NCI-H1417 (cell line): ENCODE measurements at places on chromosomes 1 and 21.
A peak's percentile ranks its signal among the peaks of the same experiment; 100 is the strongest.

DNA sequence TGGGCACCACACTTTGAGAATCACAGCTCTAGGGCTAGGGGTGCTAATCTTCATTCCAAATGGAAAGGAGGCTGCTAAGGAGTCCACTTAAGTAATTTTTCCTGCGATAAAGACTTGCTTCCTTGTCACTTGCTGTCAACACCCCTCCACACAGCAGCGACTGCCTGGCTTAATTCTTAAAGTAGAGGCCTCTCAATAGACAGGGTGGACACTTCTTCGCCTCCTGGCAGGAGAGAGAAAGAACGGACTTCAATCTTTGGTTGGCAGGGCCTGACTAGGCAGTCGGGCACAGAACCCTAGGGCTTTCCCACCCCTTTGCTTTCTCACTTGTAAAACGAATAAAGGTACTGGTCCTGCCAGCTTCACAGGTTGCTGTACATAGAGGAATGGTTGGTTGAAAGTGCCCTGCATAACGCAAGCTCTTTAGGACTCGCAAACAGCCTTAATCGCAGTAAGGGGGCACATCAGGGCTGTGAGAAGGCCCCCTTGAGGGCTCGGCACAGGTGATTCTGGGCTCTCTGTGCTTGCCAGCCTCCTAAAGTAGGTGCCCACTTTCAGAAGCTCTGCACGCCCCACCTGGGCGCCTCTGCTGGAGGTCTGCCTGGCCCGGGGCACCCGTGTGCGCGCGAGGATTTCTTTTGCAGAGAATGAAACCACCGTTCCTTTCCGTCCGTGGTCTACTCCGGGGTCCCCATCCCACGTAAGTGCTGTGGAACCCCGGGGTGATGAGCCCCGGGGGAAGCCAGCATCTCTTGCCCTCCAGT lies 47.6 kb upstream of the CD34 start:
- DNase-seq, result no peak

GRCh38 chr1:215082532-215083382 lies at the start of gene KCNK2:
TSS of gene KCNK2 (plus strand) at chr1:215082737. CDS start at chr1:215083386, 649 bp downstream.
- peak; percentile 84 for DNase-seq

GRCh38 chr1:34408011-34408410 lies 231.3 kb downstream of the C1orf94 start:
- DNase-seq, result no peak

DNA sequence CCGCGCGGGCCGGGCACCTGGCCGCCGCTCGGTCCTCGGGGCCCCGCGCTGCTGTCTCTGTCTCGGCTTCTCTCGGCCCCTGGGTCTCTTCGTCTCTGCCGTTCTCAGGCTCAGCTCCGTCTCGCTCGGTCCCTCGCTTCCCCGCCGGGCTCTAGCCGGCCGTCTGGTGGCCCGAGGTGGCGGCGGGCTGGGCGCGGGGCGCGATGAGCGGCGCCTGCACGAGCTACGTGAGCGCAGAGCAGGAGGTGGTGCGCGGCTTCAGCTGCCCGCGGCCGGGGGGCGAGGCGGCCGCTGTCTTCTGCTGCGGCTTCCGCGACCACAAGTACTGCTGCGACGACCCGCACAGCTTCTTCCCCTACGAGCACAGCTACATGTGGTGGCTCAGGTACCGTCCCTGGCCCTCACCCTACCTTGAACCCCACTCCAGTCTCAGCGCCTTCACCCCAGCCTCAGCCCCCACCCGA lies 355 bp downstream of the SHISAL2A start:
- peak; percentile 88 for DNase-seq
